ENCODE measurements at places on chromosomes 11 and 22.
A peak's percentile ranks its signal among the peaks of the same experiment; 100 is the strongest.

DNA sequence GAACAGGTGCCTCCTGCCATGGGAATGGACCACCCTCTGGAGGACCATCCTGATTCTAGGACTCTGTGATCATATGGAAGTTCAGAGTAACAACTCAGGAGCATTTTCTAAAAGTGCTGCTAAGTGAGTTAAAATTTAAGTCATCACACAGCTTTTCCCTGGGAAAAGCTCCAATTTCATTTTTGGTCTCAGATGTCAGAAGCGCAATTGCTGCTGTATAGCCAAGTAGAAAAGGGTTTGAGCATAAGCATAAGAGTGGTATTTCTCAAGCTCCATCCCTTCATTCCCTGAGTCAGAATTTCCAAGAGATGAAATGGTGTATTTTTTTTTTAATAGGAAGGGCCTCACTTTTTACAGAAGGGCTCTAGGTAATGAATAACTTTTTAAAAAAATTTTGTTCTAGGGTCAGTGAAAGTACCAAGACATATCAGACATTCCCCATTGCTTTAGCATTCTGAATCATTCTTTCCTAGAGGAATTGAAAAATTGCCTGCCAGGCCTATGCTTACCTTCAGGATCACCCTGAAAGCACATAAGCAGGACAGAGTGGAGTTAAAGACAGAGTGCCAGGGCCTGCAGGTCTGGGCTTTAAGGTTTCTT is 564.5 kb upstream of the ISX start:
- DNase-seq, result no peak

- DNase-seq, result no peak
Observed at GRCh38 chr11:34327804-34328631, 29.8 kb downstream of the ABTB2 start.

DNA sequence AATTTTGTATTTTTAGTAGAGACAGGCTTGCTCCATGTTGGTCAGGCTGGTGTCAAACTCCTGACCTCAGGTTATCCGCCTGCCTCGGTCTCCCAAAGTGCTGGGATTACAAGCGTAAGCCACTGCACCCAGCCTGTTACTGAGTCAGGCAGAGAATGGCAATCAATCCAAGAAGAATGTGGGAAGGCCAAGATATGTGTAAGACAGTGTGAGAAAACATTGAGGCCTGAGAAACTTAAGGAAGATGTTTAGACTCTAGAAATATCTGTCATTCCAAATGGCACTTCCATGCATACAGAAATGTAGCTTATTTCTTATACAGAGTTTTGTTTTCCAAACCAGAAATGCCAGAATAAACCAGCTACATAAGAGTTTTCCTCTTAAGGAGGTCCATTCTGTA is 248.5 kb downstream of the ETS1 start:
- no peak for DNase-seq

DNA sequence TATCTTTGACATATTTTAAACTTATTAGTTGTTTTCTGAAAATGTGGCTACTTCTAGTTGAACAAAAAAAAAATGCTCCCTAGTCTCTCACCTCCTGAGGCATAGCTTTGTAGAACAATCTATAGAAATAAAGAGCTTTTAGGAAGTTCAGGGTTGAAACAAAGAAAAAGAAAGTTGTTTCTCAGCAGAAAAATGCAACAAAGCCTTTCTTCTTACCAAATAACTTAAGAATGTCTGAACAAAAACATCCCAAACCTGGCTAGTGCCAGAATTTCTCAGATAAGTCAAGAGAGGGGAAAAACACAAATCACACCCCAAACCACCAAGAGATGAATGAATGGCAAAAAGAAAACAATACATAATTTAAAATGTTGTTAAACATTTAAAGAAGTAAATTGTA is 114.1 kb downstream of the MAML2 start:
- DNase-seq, result no peak

DNA sequence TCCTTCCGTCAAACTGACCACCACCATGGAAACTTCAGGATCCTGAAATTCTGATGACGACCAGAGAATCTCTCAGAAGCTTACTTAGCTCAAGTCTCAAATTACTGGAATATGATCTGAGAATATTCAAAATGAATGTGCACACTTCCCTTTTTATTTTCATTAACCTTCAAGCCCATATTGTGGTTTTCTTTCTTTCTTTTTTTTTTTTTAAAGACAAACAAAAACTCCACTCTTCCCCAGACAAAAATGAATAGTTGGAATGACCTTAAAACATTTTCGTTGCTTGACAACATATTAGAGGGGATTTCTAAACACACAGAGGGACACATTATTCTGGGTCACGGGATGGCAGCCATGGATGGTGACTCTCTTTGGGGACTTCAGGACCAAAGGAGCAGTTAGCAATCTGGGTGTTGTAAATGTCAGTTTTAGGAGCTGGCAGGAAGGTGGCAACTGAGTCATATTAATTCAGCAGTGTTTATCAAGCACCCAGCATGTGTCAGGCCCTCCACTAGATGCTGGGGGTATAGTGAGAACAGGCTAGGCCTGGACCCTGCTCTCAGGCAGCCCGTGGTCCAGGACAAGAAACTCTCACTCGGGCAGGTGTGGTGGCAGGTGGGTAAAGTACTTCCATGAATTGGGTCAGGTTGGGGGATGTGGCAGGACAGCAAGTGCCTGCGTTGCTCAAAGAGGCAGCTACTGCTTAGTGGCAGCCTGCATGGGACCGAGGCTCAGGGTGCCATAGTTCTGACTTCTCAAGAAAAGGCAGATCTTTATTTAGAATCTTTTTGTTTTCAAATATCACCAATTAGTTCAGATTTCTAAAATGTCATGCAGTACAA is 126.1 kb downstream of the HIPK3 start:
- no peak for DNase-seq

DNA sequence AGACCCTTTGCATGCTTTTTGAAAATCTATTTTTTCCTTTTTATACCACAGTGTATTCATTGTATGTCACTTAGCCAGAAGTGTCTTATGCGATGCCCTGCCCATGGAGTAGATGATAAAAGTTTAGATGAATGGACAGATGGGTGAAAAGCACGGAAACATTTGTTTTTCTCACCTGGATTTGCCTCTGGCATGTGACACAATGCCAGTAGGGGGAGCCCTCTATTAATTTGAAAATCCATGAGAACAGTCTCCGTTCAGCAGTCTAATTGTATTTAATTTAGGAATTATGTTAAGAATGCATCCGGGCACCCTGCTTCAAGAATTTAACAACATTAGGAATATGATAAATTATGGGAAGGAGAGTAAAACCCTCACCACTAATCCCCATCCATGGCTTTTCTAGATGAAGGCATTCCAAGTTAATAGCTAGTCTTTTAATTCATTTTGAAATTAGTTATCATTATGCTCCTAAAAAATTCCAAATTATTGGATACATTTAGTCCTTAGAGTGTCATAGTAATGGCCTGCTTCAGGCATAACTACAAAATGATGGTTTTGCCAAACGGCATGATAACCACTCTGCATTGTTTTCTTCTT is 55.3 kb upstream of the ALKBH3 start:
- DNase-seq, result no peak

- no peak for DNase-seq
Observed at GRCh38 chr11:48169717-48170116, 46.9 kb upstream of the OR4B1 start.

DNA sequence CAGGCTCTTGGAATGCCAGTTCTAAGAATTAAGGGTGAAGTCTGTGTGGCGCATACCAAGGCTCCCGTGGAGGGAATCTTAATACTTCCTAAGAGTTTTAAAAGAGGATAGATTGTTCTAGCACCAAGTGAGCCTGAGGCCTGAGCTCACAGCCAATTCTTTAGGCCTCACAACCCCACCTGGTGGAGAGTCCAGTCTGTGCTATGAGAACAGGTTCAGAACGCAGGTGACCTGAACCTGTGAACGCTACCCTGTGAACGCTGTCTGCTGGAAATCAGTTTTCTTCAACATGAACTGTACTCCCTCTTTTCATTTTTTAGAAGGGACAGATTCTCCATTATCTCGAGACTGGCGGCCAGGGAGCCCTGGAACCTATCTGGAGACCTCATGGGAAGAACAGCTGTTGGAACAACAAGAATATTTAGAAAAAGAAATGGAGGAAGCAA is 43.2 kb upstream of the DLAT start:
- DNase-seq, result peak; percentile 51

GRCh38 chr11:7437696-7438095 is 47.6 kb upstream of the OLFML1 start:
- DNase-seq, result no peak

Measured in naive thymus-derived CD8-positive, alpha-beta T cell (primary cell).